ENCODE measurements at places on chromosomes 2 and 18.

DNA sequence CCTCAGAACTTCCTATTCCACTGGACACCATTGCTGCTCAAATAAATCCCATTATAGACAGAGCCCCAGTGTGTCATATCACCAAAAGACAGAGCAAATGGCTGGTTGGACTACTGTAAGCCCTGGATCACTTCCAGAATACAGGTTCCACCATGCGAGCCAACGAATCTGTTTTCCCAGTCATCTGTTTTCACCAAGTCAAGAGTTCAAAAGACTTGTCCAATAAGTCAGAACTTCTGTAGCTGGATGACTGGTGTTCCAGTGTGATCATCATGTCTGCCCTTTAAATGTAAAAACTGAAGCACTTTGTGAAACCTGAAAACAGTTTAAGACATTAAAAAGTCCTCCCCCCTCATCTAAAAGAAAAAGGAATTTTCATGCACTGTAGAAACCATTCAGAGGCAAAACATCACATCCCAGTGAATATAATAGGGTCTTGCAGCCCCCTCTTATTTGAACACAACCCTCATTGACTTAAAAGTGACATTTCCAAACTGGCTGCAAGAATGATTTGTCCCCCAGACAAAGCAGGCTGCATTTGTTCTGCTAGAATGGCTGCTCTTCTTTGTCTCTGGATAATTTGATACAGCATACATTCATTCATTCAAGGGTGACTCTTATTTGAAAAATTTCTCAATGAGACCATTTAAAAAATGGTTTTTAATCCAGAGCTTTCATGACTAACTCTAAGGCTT is 64.6 kb upstream of the TANC1 start:
- no peak for DNase-seq

DNA sequence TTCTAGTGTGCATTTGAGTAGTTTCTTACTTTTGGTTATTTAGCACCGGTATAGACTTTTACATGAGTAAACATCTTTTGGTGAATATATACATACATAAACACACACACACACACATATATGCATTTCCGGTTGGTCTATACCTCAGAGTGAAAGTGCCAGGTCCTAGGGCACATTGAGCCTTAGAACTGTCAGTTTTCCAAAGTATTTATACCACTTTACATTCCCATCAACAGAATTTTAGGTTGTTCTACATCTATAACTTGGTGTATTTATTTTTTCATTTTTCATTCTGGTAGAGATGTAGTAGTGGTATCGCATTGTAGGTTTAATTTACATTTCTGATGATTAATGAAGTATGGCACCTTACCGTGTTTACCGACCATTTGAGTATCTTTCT is 22.6 kb downstream of the MMADHC start:
- no peak for DNase-seq

DNA sequence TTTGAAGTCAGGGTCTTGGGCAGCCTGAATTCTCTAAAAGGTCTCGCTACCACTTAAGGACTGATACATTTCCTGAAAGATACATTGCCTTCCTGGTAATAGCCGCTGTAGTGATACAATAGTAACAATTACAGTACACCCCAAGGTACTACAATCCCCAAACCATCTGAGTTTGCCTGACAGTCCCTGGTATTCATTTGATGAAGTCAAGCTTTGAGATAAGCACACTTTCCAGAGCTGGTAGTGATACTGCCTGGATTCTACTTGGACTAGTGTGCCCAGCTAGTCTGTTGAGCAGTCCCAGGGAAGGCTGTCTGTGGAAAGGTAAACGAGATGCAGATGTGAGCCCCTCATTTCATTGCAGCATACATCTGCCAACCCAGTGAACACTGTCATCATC is 24.4 kb upstream of the ITGB6 start:
- DNase-seq = no peak

GRCh38 chr2:240584486-240585031 is 2.0 kb upstream of the CAPN10 start:
- DNase-seq = peak; percentile 84

- no peak for DNase-seq
These were observed 136.8 kb downstream of the ESCO1 start for GRCh38 chr18:21463718-21464117.

- peak; percentile 99 for DNase-seq
These were observed 14.1 kb downstream of the KLF11 start for GRCh38 chr2:10057231-10058107.

DNA sequence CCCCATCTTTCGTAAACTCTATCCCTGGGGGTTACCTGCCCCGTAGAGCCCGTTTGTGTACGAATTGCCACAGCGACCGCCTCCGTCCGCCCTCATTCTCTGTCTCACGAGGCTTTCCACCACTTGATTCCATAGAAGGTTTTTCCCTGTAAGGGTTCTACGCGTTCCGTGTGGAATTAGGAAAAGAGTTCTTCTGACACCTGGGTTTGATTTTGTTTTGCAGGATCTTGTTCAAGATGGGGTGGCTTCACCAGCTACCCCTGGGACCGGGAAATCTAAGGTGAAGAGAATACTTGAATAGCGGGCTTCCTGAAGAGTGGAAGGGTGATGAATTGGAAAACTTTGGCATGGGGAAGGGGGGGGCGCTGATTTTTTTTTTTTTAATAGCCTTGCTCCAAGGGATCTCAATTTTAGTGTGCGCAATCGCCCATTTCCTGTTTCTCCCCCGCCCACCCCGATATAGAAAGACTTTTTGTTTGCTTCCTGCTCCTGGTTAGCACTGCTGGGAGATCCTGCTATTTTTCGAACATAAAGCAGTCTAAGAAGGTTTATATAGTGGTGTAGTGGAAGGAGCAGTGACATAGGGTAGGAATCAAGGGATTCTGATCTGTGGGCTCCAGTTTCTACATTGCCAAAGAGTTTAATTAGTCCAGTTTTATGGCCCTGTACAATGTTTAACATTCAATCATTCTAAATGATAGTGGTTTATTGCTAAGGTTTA is 564 bp downstream of the GCC2 start:
- DNase-seq = no peak

GRCh38 chr2:121066526-121066925 is 218.5 kb downstream of the TFCP2L1 start:
- DNase-seq = peak; percentile 62

GRCh38 chr2:16034151-16034974 is 94.0 kb downstream of the MYCN start:
- DNase-seq = peak; percentile 65

DNA sequence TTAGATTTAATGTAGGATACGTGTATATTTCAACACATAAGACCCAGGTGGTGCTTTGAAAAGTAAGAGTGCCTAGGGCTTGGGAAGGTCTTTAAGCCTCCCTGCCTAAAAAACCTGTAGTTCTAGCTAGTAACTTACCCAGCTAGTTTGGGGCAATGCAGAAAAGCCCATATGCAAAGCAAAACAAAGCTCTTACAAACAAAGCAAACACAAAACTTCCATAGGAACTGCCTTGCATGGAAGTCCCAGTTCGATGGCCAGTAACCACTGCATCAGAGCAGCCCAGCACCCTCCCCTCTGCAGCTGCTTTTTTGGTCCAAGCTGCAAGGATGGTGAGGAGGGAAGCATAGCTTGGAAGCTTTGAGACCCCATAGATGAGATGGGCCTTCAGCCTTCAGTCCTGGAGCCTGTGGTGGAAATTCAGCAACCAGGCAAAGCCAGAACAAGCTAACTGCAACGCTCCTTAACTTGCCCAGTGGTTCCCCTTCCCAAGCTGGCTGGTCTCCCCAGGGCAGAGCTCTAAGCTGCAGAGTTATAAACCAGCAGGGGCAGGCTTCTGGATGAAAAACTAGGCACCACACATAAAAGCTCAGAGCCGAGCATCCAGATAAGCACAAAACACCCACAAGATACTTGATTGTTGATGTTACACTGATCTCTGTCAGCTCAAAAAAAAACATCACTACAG is 16.2 kb downstream of the C2orf76 start:
- DNase-seq = peak; percentile 73

All from ELF-1 (cell line).